ENCODE measurements at places on chromosomes 12 and 14.

DNA sequence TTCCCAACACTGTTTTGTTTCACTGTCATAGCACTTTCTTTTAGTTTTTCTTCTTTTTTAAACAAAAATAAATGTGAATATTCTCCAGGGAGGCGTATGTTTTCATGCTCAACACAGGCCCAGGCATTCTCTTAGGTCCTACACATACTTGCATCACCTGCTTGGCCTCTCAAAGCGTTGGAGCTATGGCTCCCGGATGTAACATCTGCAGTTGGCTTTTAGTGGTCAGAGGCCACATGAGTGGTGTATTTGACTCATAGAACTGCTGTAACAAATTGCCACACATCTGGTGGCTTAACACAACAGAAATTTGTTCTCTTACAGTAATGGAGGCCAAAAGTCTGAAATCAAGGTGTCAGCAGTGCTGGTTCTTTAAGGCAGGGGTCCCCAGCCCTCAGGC lies 44.6 kb upstream of the VRK1 start:
- no peak for DNase-seq

GRCh38 chr12:41188058-41188840 lies at the start of gene PDZRN4:
PDZRN4 (plus strand) TSS chr12:41188320.
- DNase-seq: no peak

- no peak for DNase-seq
These were observed 55.1 kb downstream of the SSH1 start for GRCh38 chr12:108802101-108802961.

DNA sequence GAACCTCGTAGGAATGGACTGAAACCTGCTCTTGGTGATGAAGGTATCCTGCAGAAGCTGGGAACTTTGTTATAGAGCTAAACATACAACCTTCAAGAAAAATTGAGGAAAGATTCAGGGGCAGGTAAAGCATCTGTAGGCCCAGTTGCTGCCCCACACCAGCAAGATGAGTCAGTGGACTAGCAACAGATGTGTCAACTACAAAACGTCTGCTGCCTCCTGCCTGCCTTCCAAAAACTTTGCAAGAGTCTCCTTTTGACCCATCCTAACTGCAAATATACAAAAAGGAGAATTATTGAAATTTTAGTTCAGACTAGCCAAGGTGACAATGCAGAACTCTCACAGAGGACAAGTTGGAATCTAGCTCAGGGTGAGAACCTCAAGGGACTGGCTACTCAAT lies 60.9 kb upstream of the TMTC1 start:
- no peak for DNase-seq

DNA sequence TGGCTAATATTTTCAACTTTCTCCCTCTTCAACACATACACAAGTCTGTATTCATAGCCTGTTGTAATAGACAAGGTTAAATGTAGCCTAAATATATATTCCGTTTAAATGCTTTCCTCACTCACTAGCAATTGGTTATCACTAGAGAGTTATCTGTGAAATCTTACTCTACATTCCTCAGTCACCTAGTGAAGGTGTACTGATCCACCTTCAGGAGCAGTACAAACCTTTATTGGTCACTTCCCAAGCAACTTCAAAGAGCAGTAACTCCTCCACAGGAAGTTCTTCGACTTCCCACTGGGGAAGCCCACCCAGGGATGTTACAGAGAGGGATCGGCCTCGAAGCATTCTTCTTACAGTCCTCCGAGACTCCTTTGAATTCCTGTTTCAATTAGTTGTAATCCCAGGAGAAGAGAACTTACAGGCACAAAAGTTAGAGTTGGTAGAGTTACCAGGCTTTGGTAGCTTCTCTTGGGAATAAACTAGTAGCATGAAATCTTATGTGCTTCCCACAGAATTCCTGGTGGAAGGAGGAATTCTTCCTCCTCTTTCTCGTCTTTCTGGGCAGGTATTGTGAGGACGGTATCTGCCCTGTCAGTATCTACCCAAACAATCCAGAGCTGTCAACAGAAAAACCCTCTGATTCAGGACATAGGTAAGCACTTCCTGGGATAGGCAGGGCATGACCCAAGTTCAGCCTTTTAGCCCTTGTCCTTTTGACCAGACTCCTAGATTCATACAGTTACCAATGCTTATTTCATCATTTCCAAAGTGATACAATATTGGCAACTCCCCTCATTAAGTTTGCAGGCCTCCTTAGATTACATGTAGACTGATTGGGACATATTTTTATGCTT lies at the start of gene GYS2:
TSS of gene GYS2 (minus strand) at position 603 of the 857 bp plus-strand sequence. CDS start at position 348, 255 bp downstream.
- no peak for DNase-seq

- no peak for DNase-seq
These were observed 1.7 kb downstream of the MGST1 start for GRCh38 chr12:16349131-16349460.

DNA sequence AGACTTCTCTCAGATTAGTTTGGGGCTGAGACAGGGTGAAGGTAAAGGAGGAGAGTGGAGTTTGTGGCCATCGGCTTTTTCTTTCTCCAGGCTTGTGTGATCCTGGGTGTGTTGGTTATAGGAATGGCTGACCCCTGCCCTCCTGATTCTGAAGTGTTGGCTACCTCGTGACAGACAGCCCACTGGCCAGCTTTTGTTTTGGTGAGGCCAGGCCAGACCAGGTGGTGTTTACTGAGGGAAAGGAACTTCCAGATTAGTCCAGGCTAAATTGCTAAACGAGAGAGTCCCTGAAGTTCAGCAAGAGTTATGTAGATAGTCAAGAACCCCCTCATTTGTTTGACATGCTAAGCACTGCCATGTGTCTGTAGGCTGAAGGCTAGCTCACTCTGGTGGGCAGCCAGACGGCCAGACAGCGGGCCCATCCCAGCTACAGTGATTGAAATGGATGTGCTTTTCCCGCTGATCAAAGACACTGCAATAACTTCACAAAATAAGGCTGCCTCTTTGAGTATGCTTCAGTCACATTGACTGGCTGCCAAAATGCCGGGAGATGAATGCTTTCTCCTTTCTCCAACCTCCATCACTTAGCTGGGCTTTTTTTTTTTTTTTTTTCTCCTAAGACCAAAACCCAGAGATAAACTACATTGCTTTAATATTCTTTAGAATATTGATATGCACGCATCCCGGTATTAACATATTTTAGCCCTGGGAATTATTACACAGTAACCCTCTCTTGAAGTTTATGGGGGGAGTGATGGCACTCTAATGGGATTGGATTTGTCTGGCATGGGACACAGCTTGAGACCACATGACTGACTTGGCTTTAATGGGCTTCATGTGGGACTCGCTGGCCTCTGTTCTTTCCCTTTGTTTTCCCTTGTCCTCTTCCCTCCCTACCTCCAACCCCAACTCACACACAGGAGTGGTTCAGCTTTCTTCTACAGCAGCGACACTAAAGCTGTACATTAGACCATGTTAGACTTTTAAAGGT lies 76.9 kb downstream of the SMOC1 start:
- no peak for DNase-seq

- peak; percentile 35 for DNase-seq
These were observed 379.6 kb downstream of the LRIG3 start for GRCh38 chr12:58540480-58541299.

DNA sequence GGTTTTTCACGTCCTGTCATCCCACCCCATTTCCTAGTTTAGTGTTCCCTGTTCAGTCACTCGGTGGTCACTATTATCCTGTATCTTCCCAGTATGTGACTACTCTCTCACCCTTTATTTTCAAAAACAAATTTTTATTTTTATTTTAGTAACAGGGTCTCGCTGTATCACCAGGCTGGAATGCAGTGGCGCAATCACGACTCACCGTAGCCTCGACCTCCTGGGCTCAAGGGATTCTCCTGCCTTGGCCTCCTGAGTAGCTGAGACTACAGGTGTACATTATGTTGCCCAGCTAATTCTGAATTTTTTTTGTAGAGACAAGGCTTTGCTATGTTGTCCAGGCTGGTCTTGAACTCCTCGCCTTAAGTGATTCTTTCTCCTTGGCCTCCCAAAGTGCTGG lies 20.1 kb upstream of the PRICKLE1 start:
- no peak for DNase-seq

DNA sequence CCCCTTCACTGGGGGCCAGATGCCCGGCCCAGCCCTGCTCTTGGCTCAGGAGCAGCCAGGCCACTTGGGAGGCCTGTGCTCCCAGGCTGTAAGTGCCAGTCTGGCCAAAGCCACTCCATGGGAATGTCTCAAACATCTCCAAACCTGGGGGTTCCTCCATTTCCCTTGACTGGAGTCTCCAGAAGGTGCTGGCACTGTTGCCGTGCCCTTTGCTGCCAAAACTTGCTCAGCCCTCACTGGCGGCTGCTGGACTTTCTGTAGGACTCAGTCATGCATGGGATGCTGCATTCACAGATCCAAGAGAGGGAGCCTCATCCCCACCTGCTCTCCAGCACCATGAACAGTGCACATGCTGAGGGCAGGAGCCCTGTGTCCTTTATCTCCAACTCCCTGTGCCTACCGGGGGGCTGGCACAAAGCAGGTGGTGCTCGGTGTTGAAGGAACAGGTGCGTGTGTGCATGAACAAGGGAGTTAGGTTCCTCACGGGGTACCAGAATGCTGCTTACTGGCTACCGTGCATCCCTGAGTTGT lies 9.6 kb upstream of the OTUB2 start:
- DNase-seq: no peak
